ENCODE measurements at places on chromosomes 12 and 14.

- DNase-seq, result no peak
Observed at GRCh38 chr12:23340351-23340750, 609.1 kb downstream of the SOX5 start.

- no peak for DNase-seq
Observed at GRCh38 chr14:22026527-22026926, 352.9 kb upstream of the OR4E1 start.

- no peak for DNase-seq
Observed at GRCh38 chr14:65249471-65250161, 147.3 kb upstream of the MAX start.

- DNase-seq, result no peak
Observed at GRCh38 chr14:79275292-79275655, 936.0 kb downstream of the DIO2 start.

GRCh38 chr12:48982397-48983080, 4.4 kb downstream of the WNT1 start:
- DNase-seq, result no peak

GRCh38 chr12:54140588-54141388, 48.0 kb downstream of the SMUG1 start:
- no peak for DNase-seq

GRCh38 chr12:16606201-16606849, 363 bp upstream of the LMO3 start:
- peak; percentile 62 for DNase-seq

DNA sequence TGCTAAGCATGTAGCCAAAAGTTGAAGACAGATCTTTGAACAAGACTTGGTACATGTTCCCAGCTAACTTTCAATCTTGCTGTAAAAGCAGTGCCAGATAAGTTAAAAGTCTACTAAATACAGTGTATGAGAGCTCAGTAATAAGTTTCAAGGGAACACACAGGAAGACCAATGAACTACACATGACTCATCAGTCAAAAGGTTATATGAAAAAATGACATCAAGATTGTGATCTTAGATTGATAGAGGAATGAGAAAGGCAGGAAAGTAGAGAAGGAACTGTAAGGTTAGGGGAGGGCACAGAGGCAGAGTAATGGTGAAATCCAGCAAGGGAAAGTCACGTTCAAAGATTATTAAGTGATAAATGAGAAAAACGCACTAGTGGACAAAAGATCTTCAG, 249.9 kb upstream of the FLRT2 start:
- DNase-seq, result no peak

DNA sequence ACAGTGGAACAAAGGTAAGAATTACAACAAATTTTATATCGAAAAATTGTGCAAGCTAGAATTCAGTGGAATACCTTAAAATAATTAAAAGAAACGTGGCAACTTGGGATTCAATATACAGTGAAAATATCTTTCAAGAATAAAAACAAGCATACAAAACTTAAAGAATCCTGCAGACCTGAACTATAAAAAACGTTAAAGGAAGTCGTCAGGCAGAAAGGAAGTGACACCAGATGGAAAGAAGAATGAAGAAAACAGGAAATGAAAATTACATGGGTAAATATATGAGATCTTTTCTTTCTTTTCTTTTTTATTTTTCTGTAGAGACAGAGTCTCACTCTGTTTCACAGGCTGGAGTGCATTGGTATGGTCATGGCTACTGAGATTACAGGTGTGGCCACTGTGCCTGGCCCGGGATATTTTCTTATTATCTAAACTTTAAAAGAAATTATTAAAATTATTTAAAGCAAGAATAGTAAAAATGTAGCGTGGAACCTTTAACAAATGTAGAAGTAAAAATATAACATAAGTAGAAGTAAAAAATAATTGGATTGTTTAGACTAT, 4.7 kb downstream of the MGP start:
- no peak for DNase-seq

DNA sequence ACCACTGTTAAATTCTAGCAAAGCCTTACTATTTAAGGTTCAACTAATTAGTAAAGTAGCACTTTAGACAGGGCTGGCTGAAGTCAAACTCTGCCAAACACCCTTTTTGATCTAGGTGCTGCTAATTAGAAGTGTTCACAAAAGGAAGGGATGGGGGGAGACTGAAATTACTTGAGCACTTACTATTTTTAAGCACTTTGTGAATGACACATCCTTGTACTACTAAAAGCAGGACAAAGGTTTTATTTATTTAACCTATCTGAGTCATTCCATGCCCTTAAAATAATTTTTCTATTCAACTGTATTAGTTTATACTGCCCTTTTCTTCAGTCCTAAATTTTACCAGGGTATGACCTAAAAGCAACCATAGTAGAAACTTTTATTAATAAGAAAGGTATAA, 20.1 kb downstream of the MBIP start:
- no peak for DNase-seq

Measured in NCI-H1092 (cell line).